ENCODE measurements at places on chromosomes 7 and 10.

- DNase-seq: no peak
These were observed 14.2 kb upstream of the PDCD4 start for GRCh38 chr10:110857265-110858171.

GRCh38 chr10:29099001-29099400 lies 189.9 kb upstream of the LYZL1 start:
- DNase-seq: no peak

GRCh38 chr7:1087952-1088920 lies at the start of gene GPER1:
GPER1 (plus strand) TSS chr7:1088113; CDS start chr7:1091729, 3,616 bp downstream.
- peak; percentile 80 for DNase-seq

DNA sequence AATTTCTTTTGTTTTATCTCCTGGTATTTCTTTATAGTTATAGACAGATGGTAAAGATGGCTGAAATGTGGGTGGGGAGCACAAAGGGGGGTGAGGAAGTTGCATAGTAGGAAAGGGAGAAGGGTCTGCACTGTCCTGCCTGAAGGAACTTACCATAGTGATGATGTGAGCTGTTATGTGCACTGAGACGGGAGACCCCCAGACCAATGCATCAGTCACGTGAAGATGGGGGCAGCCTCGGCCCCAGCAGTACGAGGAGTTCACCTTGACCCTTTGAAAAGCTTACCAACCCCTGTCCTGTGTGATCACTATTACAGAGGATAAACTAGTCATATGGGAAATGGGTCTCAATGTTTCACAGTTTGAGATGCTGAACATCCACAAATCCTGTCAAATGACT lies 316.3 kb downstream of the TNS3 start:
- no peak for DNase-seq

GRCh38 chr10:102652170-102652916 lies 8.1 kb downstream of the TRIM8 start:
- DNase-seq: no peak

DNA sequence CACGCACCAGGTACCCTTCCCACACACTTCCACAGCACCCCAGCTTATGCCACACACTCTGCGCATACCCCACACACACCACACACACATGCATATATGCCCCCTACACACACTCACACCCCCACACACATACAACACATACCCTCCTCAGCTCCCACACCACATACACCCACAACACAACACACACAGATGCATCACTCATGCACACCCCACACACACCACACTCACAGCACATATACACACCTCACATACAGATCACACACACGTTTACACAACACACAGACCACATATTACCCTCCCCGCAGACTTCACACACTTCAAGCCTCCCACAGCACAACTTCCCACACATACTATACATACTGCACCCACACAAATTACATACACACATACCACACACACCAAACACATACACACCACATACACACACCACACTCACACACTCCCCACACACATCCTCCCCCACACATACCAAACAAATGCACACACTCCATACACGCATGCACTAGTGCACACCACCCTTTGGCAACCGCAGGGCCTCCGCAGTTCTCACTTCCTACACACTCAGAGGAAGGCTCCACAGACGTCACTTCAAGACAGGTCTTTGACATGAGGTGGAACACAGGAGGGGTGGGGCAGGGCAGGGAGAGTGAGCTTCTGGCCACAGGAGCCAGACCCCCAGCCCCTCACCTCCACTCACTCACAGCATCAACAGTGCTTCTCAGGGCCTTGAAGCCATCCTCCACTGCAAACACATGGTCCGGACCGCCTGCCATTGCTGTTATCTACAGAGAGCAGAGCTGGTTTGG lies 18.5 kb upstream of the ANTXRL start:
- no peak for DNase-seq
